ENCODE measurements at places on chromosomes 3 and 15. TPM values are rescaled to one million over a fixed set of nuclear protein-coding genes. Genes with fewer than 3 reads are reported as not detected.

DNA sequence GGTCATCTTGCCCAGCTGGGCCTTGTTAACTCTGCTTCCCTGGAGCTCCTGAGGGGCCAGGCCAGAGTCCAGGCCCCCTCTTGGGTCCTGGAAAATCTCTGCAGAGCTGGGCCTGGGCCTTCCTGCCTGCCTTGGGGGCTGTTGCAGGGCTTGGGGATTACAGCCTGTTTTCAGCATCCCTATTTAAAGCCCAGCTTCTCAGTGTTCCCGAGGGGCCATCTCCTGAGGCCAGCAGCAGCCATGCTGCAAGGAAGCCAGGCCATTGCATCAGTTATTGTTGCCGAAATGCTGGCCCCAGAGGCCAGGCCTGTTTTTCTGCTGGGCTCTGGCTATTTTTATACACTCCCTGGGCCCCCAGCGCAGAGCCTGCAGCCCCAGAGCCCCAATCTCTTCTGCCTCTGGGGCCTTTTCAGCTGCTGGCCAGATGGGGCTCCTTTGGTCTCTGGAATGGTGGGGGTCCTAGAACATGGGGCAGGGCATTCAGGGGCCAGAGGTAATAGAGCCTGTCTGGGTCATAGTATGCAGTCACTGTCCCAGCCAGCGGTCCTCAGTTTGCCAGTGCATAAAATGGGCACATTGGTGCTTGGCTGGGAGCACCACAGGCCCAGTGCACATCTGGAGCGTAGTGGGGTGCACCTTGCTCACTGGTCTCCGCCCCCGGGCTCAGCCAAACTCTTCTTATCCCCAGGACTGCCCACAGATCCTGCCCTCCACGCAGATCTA, 28.5 kb downstream of the PLXNA1 start:
- no peak for DNase-seq

DNA sequence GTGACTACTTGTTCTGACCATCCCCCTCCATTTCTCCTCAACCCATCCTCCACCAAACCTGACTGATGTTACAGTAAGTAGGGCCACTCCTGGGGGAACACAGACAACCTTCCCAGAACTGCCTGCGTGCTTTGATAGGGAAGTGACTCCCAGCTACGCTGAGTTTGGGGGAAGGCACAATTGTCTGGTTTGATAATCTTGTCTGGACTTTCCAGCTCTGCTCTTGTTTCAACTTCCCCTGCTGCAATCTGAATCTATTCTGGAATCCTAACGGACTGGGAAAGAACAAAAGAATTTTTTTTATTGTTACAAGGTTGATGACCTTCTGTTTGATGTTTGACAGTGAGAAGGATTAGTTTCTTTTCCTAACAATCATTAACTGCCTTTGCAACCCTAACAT, 895.6 kb downstream of the ROBO1 start:
- DNase-seq = no peak

SATB1 gene
- 74.2 TPM for total RNA-seq

GRCh38 chr3:128447561-128448013, 19.1 kb downstream of the DNAJB8 start:
- DNase-seq = no peak

DNA sequence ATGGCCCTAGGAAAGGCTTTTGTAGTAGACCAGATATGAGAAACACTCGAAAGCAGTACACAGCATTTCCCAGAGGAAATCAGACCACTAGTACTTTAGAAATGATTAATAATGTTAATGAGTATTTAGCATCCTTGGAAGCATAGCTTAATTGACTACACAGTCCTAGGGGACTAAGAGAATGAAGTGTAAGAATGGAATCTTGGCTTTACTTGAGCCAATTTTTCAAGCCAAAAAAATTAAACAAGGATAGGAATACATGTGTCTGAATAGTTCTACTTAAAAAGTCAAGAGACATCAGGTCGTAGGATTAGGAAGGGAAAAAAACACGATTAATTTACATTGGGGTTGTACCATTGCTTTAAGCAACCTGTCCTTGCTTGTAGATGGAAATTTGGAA, 38.2 kb downstream of the DPPA2 start:
- no peak for DNase-seq

CEMIP gene
- total RNA-seq = 1.3 TPM

Measured in urinary bladder (tissue), 4 donors.